ENCODE measurements at places on chromosomes 6 and 20. TPM values are rescaled to one million over a fixed set of nuclear protein-coding genes. Genes with fewer than 3 reads are reported as not detected.

- DNase-seq: no peak
These were observed 2.0 kb downstream of the SMIM29 start for GRCh38 chr6:34246563-34247391.

GRCh38 chr6:112027942-112028674 is 25.8 kb upstream of the CCN6 start:
- DNase-seq: no peak

DNA sequence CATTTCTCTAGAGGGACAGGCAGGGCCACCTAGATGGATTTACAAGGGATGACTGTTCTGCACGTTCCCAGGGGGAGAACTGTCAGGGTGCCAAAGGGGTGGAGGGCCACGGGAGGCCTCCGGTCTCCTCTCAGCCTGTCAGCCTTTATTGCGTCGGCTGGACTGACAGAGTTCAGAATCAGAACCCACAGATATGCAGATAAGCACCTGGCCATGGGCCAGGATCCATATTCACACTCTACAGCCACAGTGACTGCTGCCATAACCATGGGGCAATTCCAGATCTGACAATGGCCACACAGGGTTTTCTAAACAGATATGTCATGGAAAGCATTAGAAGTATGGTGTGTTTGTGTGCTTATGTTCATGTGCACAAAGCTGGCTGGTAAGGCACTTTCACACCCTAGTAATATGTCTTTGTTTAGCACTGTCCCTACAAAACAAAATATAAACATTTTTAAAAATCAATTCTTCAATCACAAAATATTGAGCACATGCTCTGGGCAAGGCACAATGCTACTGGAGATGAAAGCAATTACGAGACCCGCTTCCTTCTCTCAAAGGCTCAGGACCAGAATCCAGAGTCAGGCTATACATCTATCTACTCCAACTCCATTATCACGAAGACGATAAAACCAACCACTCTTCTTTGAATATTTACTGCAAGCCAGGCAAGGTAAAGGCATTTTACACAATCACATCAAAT is 29.1 kb downstream of the TRAM2 start:
- DNase-seq: peak; percentile 30

DNA sequence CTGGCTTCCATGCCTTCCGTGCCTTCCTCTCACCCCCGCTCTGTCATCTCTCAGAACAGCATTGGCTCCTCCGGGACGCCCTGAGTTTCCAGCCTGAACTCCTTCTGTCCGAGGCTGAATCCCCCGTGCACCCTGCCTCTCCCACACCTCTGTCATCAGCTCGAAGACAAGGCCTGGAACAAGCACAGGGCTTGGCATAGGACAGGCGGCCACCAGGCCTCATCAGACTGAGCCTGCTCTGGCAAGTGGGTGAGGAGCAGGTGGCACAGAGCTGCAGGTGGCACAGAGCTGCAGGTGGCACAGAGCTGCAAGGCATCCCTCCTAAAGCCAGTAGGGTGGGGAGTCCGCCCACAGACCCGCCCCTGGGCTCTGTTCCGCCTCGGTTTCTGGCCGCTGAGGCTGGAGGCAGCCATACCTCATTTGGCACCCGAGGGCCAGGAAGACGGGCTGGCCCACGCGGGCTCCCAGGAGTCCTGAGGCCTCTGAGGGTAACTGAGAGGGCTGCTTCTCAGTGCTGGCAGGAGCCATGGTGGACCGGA is 60.2 kb downstream of the EZR start:
- no peak for DNase-seq

DNA sequence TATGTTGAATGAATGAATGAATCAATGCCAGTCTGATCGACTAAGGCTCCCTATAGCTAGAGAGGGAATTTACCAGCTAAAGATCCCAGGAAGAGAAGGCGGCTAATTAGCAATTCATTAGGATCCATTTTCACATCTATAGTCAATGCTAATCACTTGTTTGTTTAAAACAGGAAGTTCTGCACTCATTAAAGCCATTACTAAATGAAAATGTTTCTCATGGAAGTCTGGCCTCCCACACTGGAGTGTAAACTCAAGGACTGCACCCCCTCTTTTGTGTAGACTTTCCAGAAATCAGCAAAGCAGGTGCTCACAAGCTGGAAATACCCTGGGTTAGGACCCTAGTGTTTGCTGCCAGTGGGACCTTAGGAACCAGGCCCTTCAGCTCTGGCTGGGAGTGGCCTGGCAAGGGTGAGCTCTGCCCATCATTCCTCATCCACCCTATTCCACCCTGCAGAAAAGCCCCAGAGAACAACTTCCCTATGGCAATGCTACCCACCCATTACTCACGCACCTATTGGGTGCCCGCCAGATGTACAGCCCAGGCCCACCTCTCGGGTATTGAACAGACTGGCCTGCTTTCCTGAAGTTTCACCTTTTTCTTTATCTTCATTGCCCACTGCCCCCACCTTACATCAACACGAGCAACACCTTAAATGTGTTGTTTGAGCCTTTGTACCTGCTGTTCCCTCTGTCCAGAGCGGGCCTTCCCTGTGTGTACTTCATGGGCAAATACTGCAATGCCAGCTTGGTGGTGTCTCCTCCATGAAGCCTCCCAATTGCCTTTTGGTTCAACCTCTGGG is 60.8 kb downstream of the TTI1 start:
- no peak for DNase-seq

GRCh38 chr20:6213311-6213710 is 90.5 kb upstream of the FERMT1 start:
- DNase-seq: no peak

DNA sequence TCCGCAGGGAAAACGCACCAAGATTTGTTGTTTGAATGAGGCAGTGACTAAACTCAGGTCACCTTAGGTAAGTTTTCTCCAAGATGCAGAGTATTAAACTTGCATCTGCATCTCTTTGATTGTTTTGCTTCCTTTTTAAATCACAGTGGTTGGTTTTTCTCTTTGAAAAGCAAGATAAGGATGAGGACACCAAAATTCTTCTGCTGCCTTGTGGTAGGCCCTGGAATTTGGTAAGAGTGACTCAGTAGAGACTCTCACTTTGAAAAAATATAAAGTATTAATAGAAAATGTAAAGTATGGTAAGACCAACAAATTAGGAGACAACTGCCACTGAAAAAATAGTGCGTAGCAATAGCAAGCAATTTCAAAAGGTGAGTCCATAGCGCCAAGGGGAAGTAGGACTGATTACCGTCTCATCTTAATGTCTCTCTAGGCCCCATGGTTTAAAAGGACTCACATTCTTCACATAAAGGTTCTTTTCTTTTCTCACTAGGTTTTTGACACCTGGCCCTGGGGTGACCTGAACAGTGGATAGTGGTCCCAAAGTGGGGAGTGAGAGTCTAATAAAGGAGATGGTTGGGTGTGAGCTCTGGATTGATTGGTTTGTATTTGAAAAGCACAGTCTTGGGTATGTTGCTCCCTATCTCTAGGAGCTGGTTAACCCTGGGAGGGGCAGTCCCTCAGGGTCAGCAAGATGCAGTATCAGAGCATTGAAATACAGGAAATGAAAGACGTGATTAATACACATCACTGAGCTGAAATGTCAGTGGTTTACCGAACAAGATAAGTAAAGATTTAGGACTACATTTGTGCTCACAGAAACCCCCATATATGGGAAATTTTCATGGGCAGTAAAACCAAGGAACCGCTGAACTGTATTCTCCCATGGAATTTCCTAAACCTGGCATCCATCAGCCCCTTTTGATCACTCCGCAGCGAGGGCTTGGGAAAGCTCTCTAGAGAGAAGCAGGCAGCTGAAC is 221.2 kb downstream of the SLC24A3 start:
- no peak for DNase-seq

DNA sequence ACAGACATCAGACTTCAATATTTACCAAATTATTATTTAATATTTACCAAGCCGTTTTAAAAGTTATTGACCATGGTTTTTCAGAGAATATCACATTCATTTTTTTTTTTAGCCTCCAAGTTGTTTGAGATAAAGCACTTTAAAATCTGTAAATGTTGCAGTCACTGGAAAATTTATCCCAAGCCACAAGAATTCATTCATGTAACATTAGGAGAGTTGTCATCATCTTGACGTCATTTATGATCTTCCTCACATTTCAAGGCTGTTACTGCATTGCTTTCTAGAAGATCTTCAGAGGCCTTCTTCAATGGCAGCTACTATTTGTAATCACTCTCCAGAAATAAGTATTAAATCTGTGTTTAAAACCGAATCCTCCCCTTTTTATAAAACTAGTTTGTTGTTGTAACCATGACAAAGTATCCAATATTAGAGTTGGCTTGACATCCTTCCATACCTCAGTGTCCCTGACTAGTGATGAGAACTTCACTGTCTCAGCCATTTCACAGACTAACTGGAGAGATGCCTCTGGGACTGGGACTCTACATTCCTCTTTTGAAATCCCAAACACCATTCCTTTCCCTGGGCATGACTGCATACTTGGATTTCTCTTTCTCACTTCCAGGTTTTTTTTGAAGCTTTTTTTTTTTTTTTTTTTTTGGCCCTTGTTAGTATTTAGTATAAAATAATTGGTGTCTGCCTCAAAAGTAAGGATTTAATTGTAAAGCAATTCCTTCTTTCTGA is 100.1 kb downstream of the ZFAND3 start:
- no peak for DNase-seq

GRCh38 chr6:116352515-116353471 is 18.0 kb upstream of the DSE start:
- DNase-seq: no peak

The WFDC2 gene
- total RNA-seq: not detected

The TBP gene
- total RNA-seq: 20.6 TPM

The OR11A1 gene
- not detected for total RNA-seq

The BMP7 gene
- total RNA-seq: 0.17 TPM
